Hematopoietic multipotent progenitor cell treated with erythropoietin and hydrocortisone succinate and interleukin-3 and kit ligand, for 6 days (in vitro differentiated cells): ENCODE measurements at places on chromosomes 4 and X.

DNA sequence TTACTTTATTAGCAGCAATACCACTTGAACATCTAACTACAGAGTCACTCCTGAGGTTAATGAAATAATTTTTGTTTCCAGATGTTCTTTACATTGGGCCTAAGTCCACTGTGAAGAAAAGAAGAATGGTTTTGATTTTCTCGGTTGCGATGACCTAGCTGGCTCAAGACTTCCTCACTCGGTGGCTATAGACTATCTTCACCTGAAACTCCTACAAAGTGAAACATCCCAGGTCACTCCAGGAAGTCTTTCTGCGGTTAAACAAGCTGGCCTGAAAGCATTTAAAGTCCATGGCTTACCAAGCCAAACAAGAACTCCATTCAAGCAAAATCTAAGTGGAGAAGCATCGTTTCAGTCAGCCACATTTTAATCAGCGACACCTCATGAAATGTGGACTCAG is 13.7 kb upstream of the SORBS2 start:
- DNase-seq: no peak

DNA sequence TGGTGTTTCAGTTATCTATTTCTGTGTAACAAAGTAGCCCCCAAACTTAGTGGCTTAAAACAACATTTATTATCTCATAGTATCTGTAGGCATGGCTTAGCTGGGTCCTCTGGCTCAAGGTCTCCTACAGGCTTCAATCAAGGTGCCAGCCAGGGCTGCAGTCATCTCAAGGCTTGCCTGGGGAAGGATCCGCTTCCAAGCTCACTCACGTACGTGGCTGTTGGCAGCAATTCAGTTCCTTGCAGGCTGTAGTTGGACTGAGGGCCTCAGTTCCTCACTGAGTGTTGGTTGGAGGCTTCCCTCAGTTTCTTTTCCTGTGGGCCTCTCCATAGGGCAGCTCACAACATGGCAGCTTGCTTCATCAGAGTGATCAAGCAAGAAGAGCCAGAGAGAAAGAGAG is 9.3 kb downstream of the FAM120C start:
- DNase-seq: no peak

GRCh38 chr4:53919535-53919934 is 144.9 kb downstream of the CHIC2 start:
- DNase-seq: peak; percentile 22

GRCh38 chr4:30385650-30386049 is 334.5 kb upstream of the PCDH7 start:
- DNase-seq: no peak

GRCh38 chr4:106172861-106173260 is 143.1 kb downstream of the TBCK start:
- no peak for DNase-seq

- DNase-seq: no peak
These were observed 17.1 kb upstream of the ANXA3 start for GRCh38 chr4:78534286-78534955.

DNA sequence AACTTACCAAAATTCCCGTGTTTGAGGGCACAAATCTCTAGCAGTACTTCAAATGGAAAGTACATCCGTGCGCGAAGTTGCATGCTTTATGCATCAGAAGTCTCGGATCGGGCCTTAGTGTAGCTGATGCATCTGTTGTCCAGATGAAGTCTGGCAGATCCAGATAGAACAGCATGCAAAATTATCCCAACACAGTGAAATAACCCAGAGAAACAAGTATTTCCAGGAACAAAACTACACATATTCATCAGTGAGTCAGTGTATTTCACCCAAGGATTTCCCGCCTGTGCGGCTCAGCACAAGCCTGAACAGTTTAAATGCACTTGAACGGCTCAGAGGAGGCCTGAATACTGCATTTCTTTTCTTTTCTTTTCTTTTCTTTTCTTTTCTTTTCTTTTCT is 27.4 kb upstream of the CLDN24 start:
- peak; percentile 9 for DNase-seq
